ENCODE measurements at places on chromosomes 5 and 9.

DNA sequence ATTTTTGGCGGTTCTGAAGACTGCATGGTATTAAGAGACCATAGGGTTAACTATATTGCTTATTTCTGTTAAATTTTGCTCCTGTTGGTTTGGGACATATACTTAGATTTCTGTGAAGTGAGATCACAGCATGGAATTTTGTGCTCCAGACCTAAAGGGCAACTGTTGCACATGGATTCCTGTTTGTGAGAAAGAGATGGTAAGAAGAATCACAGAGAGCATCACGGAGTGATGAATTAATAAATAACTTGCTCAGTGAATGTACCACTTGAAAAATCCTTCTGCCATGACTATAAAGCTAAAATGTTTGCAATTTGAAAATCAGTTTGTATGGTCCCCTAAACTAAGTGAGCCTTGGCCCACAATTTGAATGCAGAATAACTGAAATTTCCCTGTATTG is 4.5 kb downstream of the PSAT1 start:
- no peak for DNase-seq

GRCh38 chr9:105539452-105539851 is 18.5 kb upstream of the FKTN start:
- DNase-seq, result no peak

GRCh38 chr9:124771867-124772679 is 962 bp upstream of the NR6A1 start:
- peak; percentile 25 for DNase-seq

DNA sequence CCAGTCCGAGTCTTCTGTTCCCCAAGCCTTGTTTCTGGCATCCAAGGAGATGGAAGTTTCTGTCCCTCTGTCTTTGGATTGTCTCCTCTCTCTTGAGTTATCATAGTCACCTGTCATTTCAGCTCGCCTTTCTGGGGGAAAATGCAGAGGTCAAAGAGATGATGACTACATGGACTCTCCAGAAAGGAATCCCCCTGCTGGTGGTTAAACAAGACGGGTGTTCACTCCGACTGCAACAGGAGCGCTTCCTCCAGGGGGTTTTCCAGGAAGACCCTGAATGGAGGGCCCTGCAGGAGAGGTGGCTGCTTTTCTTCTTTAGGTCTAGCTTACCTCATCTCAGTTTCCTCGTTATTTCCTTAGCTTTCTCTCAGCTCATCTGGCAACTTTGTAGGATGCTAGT is 25.1 kb downstream of the ERAP2 start:
- DNase-seq, result no peak

- no peak for DNase-seq
These were observed 1.1 kb downstream of the SLC31A1 start for GRCh38 chr9:113222482-113222841.

DNA sequence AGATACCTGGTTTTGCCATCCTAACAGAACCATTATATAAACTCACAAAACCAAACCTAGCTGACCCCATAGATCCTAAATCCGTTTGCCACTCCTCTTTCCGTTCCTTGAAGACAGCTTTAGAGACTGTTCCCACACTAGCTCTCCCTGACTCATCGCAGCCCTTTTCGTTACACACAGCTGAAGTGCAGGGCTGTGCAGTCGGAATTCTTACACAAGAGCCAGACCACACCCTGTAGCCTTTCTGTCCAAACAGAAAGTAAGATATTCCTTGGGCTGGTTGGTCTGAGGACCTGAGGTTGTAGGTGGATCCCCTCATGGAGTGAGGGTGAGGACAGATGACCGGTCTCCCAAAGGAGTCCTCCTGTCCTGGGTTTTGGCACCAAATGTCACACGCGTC is 56.7 kb upstream of the NAA35 start:
- DNase-seq, result no peak

- no peak for DNase-seq
These were observed 348.8 kb downstream of the TRPM3 start for GRCh38 chr9:70772601-70773000.

DNA sequence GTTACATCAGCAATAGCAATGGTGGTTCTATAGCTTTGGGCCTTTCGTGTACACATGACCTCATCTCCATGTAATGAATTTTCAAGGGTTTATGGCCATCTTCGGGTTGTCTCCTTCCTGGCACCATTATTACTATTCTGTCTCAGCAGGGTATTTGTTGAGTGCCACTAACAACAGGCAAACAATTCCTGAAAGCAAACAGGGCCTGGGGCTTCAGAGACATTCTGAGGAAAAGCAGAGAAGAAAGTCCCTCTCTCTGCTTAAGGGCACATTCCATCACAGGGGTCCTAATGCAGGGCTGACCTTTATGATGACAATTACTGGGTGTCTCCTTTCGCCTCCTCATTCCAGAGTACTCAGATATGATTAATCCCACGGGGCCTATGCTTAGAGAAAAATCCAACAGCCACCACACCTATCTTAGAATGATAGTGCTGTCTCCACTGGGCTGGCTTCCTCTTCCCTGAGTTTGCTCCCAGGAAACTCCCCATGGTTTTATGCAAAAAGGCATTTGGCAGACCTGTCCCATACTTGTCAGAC is 540.2 kb upstream of the ZNF462 start:
- no peak for DNase-seq

Data from stimulated activated CD4-positive, alpha-beta T cell treated with anti-CD3 and anti-CD28 coated beads, Interleukin-4, amount 100 ng/mL, for 48 hours (primary cell).